DMS79 treated with DMSO at 0.1 percent for 48 hours (cell line): ENCODE measurements at places on chromosomes 4 and X.

GRCh38 chr4:18695733-18696527 is 674.4 kb upstream of the LCORL start:
- DNase-seq = no peak

GRCh38 chr4:38455092-38455862 is 208.7 kb upstream of the KLF3 start:
- no peak for DNase-seq

- no peak for DNase-seq
Measured at GRCh38 chrX:16469870-16470269, 180.1 kb upstream of the S100G start.

DNA sequence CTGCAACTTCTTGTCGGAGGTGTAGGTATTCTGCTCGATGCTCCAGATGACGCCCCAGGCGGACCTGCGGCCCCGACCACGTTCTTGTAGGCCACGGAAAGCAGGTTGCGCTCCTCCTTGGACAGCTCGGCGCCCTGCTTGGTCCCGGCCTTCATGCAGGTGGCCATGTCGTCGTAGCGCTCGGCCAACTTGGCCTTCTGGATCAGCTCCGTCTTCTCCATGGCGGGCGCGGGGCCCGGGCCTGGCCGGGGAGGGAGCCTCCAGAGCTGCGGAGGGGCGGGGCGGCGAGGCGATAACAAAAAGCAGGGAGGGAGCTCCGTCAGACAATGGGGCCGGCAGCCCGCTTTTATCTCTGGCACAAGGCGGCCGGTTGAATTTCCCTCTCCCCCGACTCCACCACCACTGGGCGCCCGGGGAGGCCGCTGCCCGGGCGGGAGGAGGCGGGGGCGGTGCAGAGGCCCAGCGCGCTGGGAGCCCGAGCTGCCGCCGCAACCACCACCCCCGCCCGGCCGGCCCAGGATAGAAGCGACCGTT is 28.3 kb upstream of the DRP2 start:
- no peak for DNase-seq

GRCh38 chrX:118988911-118989310 is 14.5 kb downstream of the LONRF3 start:
- no peak for DNase-seq

GRCh38 chr4:80077639-80078038 is 4.6 kb upstream of the ANTXR2 start:
- no peak for DNase-seq

DNA sequence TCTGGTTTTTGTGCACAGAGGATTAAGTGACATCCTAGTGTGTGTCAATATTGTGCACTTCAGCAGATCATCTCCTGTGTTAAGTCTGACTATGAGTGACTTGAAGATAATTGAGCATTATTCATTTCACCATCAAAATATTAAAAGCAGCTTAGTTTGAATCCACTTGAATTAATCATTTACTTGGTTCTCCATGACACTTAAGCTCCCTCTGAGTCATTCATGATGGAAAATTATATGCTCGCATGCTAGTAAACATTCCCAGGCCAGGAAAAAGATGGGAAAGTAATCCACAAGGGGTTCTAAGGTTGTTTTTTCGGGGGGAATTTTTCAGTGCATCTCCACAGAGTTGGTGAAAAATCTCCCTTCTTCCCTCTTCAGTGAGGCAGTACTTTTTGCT is 97.2 kb upstream of the EOLA2 start:
- no peak for DNase-seq

DNA sequence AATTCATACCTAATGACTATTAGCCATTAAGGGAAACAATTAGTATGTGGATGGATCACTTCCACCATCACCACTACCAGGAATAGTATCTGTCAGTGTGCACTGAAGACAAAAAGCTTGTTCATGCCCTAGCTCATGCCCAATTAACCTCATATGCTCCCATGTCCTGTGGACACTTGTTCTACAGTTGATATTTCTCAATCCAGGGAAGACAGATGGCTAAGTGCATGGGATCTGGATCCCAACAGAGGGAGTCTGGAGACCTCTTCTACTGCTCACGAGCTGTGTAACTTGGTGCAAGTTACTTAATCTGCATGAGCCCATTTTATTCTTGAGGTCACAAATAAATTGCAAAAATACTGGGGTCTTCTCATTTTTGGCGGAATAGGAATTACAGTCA is 23.7 kb downstream of the AMOT start:
- DNase-seq = no peak

DNA sequence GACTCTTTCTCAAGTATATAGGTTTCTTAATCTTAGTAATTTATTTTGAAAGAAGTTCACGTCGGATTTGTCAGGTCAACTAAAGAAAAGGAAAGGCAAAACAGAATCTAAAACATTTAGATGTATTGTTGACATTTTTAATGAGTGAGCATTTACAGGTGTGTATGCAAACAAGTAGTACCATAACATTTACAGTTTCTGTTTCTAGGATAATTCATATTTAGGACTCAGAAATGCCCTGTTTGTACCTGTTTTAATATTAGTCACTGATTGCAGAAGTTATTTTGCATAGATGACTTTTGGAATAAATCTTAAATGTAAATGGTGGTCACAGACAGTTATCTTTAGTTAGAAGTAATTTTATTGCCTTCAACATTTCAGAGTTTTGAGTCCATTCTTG is 151.3 kb upstream of the NUDT6 start:
- DNase-seq = no peak

DNA sequence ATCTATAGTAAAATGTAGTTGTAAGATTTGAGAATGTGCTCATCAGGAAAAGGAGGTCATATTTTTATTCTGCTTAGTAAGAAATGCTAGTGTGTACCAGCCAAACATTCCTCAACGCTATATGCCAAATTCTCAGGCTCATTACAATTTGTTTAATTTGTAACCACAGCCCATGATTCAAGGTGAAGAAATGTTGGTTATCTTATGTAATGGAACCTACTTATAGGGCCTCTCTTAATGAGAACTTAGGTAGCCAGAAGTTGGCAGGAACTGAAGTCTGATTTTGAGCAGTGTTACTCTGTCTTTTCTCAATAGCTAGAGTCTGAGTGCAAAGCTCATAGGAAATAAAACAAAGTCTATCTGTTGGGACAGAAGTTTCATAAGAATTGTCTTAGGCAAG is 595.0 kb downstream of the GLUD2 start:
- no peak for DNase-seq

DNA sequence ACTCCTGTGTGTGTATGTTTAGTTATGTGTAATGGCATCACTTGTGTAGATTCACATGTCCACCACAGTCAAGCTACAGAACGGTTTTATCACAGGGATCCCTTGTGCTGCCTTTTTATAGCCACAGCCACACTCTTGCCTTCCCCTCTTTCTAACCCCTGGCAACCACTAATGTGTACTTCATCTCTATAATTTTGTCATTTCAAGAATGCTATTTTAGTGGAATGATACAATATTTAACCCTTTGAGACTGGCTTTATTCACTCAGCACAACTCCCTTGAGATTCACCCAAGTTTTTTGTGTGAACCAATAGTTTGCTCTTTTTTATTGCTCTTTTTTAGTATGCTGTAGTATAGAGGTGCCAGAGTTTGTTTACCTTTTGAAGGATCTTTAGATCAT is 112.1 kb downstream of the CDKL5 start:
- no peak for DNase-seq

DNA sequence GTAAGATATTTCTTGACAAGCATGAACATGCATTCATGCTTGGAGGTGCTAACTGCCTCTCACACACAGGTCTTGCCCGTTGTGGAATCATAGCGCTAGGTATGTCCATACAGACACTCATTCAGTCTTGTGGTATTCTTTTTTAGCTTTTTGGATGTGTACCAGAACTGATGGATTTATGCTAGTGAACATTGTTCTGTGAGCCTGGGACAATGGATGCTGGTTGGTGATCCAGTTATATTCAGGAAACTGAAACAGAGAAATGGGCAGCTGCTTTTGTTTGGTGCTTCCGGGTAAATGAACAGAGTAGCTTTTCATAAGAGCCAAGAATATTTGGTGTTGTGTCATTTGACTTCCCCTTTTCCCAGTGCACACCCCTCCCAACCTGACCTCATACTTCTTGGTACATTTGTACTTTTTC is 78.9 kb upstream of the SLC4A4 start:
- DNase-seq = no peak

- DNase-seq = no peak
Measured at GRCh38 chr4:29372971-29373370, 1347.2 kb upstream of the PCDH7 start.

DNA sequence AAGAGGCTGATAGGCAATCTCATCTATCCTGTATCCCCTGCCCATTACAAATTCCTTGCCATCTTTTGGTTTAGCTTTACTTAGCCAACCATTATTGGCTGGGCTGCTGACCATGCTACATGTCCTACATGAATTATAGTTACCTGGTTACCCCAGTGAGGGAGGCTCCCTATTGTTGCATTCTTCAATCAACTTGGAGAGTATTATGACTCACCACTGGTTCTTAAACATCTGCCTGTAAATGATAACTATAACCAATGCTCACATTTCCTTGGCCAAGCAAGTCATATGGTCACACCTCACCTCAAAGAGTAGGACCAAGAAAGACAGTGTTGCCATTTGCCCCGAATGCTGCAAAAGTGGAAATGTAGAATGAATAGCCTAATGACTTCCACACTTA is 297.6 kb downstream of the IL15 start:
- no peak for DNase-seq

DNA sequence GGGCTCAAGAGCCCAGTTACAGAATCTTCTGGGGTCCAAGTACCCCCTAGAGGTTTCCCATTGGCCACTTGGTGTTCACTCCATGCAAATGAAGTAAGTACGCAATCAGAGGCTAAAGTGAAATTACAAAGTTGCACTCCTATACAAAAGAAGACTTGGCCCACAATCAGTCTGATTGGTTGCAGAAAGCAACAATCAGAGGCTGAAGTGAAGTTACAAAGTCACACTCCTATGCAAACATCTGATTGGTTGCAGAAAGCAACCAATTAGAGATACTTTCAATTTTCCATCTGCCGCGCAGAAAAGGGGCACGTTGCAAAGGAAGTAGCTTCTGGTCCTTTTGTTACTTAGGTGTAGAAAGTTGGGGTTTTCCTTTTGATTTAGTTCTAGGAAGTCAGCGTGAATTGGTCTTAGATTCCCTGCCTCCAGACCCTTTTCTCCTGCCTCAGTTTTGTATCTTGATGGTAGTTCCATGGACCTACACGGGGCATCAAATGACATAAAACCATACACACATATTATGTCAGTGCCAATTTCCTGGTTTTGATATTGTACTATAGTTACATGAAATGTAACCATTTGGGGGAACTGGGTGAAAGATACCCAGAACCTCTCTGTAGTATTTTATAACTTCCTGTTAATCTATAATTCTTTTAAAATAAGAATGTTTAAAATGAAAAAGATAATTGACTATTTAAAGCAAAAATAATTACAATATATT is 12.4 kb upstream of the PIN4 start:
- DNase-seq = no peak

DNA sequence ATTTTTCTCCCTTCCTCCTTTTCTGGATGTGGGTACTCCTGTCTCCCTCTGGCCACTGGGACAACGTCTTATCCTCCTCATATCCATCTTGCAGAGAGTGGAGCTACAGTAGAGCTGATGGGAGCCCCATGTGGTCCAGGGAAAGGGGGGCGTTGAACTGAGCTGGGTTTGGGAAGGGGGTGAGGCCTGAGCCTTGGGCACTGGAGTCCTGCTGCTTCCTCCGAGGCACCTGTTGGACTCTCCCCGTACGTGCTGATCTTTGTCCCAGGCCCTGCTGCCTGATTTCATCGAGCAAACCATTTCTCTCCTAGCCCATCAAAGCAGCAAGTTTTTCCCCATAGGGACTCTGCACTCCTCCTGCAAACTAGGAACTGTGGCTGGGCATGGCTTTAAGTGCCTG is 94.3 kb downstream of the STOX2 start:
- DNase-seq = no peak

GRCh38 chrX:118627084-118627758 is 100.2 kb upstream of the IL13RA1 start:
- DNase-seq = no peak

GRCh38 chr4:130419211-130419975 is 1323.4 kb downstream of the C4orf33 start:
- DNase-seq = no peak

DNA sequence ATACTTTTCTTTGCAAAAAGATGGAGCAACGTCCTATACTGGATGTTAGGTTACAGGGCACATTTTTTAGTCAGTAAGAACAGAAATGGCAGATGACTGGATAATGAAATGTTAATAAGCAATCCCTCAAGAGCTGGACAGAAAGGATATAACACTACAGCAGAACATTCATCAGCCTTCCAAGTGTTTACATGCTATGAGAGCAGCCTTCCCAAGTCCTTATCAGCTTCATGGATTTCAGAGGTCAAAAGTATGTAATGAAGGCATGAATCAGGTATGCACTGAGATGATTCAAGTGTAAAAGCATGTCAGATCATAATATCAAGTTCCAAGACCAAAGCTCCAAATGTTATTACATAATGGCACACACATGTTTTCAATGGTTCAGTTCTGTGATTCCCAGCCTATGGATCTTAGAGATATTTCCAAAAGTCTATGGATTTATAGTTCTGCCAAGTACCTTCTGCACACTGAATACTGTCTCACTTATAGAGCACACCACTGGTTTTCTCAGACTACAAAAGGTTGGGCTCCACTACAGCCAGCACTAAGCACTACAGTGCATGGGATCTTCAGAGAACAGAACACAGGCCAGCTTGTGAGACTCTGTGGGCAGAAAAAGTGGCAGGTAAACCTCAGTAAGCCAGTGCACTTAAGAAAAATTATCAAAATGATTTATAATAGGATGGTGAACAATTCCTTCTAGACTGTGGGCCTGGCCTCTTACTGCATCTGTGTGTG is 49.2 kb downstream of the GPC4 start:
- DNase-seq = no peak

GRCh38 chrX:30593440-30594200 is 16.1 kb upstream of the TASL start:
- no peak for DNase-seq

GRCh38 chrX:109839694-109840567 is 106.9 kb upstream of the ACSL4 start:
- DNase-seq = no peak

GRCh38 chr4:134544303-134544770 is 342.7 kb upstream of the PABPC4L start:
- DNase-seq = peak; percentile 9

DNA sequence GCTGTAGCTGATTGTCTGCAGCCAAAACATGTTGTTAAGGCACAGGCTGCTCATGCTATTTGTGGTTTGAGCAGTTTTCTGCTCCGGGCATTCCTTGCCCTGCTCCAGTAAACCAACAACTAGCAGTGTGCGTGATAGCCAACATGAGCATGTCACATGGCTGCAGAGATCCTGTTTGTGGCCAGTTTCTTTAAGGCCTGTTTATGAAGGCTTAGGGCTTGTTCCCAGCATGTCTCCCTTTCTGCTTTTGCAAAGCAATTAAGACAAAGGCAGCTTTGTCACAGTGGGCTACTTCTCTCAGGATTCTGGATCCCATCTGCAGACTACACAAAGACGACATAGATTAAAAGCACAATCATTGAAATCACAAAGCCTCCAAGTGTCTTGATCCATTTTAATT is 160.5 kb downstream of the ZNF518B start:
- peak; percentile 7 for DNase-seq

GRCh38 chrX:134990801-134991481 is at the start of gene SMIM10:
Gene SMIM10 (plus strand): TSS chrX:134990991. CDS start chrX:134991096, 105 bp downstream.
- no peak for DNase-seq
